ENCODE measurements at places on chromosomes 6 and 20.

GRCh38 chr20:45545754-45546453 lies 1.3 kb downstream of the EPPIN start:
- peak; percentile 44 for DNase-seq

- peak; percentile 30 for DNase-seq
Measured at GRCh38 chr6:143337201-143337949, 113.1 kb downstream of the ADAT2 start.

GRCh38 chr20:44627364-44628010 lies 24.0 kb downstream of the ADA start:
- DNase-seq, result no peak

DNA sequence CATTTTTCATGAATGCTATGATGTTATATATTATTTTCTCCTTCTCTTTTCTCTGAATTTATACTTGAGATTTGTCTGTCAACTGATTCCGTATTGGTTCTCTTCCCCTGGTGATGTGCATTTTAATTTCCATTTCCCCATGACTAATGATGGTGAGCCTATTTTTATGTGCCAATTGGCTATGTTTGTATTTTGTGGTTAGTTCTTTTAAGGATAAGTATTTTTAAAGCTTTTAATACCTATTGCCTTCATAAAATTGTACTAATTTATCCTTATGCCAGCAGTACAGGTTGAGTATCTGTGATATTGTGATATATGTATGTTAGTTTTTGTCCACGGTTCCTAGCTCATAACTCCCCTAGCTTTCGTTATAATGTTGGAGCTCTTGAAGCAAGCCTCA lies 2.8 kb downstream of the POLH start:
- DNase-seq, result no peak

DNA sequence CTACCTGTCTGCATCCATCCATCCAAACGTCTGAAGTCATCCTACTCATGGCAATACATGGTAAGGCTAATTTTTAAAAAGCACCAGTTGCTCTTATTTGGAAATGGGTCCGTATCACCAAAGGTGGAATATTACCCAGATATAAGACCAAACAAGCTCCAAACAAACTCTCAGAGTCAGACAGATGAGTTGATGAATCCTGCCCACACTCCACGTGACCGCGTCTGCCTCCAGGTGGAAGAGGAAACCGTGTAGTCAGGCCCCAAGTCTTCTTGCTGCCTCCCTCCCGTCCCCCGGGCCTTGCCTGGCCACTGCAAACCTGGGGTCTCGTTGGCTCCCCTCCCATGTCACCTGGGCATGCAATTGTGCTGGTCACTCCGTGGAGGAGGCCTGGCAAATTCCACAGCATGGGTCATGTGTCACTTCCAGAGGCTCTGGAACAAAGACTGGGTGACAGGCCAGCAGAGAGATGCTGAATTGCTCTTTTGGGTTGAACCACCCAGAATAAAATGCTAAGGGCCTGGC lies 31.8 kb downstream of the CTCFL start:
- DNase-seq, result no peak

DNA sequence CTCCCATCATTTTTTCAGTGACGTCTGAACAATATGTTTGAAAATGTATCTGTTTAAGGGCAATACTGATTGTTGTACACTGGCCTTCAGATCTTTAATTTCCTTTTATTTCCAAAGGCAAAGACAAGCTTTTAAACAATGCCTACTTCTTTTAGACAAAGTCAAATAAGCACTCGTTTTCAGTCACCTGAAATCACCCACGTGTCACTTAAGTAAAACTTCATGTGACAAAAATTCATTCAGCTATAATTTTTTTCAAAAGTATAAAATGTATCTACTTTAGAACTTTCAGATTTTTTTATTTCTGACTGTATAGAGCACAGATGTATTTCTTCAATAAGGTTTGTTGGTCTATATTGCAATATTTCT lies 113.5 kb upstream of the BEND6 start:
- DNase-seq, result no peak

- no peak for DNase-seq
Measured at GRCh38 chr6:156598071-156598854, 178.9 kb upstream of the ARID1B start.

DNA sequence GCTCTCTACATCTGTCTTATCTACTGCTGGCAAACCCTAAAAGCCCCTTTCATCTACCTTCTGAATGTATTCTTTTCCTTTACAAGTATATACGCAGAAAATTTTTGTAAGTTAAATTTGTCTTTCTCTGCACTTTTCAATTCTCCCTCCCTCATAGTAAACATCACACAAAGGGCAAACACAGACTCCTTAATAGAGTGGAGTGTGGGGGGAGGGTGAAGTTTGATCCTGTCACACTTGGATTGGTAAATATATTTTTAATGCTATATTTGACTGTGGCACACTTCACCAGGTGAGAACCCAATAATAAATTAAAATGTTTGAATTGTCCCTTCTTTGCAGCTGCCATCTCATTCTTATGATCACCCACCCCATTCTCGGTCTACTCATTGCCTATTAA lies 33.2 kb upstream of the PAQR8 start:
- no peak for DNase-seq

DNA sequence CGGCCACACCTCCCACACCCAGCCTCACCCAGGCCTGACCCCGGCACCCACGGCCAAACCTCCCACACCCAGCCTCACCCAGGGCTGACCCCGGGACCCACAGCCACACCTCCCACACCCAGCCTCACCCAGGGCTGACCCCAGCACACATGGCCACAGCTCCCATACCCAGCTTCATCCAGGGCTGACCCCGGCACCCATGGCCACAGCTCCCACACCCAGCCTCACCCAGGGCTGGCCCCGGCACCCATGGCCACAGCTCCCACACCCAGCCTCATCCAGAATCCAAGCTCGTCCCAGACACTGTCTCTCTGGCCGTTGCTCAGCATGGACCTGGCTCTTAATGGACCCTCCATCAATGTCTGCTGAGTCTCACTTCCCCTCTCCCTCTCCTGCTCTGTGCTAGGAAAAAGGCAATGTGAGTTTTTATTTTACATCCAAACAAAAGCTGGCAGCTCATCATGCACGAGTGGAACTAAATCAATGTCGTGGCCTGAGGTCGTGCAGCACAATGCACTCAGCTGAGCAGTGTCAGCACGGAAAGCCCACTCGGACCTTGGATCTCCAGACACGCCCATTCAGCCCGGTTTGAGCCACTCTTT lies 36.1 kb downstream of the NINL start:
- no peak for DNase-seq

GRCh38 chr6:21187485-21187884 lies 406.1 kb upstream of the SOX4 start:
- DNase-seq, result no peak
